ENCODE measurements at places on chromosomes 1 and 21.

GRCh38 chr1:236253918-236254637 lies 27.7 kb downstream of the ERO1B start:
- no peak for DNase-seq

DNA sequence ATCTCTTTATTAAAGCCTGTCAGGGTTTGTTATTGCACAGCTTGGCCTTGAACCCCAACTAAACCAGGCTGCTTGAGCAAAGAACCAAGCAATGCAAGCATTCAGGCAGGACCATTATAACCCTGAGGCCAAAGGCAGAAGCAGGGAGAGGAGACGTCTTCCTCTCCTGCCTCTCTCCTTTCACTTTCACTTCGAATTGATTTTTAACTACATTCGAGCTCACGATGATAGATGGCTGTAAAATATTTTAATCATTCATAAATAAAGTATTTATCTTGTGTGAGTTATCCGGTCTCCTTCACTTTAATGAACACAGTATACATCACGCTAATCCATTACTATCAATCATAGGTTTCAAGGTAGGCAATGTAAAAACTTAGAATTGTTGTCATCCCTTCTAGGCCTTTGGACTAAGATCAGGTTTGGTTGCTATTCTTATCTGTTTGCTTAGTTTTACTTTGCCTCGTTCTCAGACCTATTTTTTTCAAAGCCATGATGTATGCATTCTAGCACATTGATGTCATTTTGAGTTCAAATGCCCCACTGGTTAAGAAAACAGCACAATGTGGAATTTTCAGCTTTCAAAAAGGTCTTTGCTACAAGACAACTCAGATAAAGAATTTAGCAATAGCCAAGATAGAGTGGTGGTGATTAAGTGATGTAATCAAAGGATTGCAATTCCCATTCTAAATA lies 480.2 kb upstream of the RUNX1 start:
- no peak for DNase-seq

- no peak for DNase-seq
Observed at GRCh38 chr1:240338837-240339236, 247.2 kb downstream of the FMN2 start.

GRCh38 chr21:23542097-23542496 lies 2065.2 kb downstream of the MRPL39 start:
- DNase-seq: no peak

DNA sequence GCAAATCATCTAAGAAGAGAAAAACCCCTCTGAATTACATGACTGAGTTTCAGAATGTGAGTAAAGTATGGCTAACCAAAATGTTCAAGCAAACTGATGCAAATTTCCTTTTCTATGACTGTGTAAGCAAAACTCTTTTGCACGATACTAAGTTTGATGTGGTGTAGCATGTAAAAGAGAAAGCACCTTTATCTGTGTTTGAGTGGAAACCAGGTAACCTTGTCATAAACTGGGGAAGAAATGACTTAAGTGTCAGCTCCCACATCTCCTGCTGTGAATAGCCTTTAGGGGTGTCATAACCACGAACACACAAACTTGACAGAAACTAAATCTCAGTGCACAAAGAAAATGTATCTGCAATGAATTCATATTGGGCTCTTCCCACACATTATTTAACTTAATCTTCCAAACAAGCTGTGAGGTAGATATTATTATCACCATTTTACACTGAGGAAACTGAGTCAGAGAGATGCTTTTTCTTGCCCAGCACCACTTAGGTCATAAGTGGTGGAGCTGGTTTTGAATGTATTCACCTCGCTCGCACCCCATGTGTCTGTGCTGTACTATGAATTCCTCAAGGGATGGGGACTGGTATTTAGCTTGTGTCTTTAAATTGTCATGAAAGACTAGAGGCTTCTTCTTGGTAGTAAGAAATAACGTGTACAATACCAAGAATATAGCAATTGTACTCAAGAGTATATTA lies 32.9 kb upstream of the IL12RB2 start:
- no peak for DNase-seq

DNA sequence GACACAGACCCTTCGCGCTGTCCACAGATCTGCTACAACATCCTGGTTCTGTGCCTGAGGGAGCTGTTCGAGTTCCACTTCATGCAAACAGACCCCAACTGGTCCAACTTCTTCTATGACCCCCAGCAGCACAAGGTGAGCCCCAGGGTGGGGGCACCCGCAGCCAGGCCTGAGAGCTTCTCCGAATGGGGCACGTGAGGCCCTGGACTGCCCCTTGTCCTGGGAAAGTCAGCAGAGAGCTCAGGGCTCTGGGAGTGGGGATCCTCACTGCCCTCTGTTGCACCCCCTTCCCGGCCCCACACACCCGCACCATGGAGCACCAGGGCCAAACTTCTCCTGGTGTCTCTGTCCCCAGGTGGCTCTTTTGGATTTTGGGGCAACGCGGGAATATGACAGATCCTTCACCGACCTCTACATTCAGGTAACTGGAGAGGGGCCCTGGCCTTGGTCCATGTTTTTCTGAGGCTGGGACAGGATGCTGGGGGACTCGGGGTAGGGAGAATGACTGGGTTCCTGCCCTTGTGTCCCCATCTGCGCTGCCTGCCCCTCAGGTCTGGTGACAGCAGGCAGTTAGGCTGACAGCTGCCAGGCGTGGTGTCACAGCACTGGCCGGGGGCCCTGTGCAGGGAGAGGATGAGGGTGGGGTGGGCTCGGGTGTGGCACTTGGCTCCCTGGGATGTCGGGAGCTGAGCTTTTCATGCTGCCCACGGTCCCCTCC lies 44.6 kb downstream of the COQ8A start:
- DNase-seq: no peak

GRCh38 chr1:234958066-234958705 lies 170.5 kb downstream of the TOMM20 start:
- DNase-seq: no peak

GRCh38 chr1:227002531-227003049 lies 62.5 kb downstream of the COQ8A start:
- DNase-seq: no peak

GRCh38 chr1:98325646-98326440 lies 335.7 kb upstream of the SNX7 start:
- no peak for DNase-seq

DNA sequence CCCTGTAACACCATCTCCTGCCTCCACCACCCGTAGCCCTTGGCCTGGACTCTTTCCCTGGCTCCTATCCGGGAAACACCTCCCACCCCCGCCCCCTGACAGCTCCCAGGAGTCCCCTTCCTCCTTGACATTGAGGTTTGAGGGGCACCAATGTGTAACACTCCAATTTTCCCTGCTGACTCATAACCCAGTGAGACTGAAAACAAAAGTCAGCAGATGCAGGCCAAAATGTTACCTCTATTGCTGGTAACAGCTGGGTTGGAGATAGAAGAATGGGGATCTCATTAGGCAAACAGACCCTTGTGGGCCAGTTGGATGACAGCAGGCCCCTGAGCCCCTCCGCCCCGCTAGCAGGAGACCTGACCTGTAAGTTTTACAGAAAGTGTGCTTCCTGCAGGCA lies 237.2 kb downstream of the KAZN start:
- DNase-seq: no peak

DNA sequence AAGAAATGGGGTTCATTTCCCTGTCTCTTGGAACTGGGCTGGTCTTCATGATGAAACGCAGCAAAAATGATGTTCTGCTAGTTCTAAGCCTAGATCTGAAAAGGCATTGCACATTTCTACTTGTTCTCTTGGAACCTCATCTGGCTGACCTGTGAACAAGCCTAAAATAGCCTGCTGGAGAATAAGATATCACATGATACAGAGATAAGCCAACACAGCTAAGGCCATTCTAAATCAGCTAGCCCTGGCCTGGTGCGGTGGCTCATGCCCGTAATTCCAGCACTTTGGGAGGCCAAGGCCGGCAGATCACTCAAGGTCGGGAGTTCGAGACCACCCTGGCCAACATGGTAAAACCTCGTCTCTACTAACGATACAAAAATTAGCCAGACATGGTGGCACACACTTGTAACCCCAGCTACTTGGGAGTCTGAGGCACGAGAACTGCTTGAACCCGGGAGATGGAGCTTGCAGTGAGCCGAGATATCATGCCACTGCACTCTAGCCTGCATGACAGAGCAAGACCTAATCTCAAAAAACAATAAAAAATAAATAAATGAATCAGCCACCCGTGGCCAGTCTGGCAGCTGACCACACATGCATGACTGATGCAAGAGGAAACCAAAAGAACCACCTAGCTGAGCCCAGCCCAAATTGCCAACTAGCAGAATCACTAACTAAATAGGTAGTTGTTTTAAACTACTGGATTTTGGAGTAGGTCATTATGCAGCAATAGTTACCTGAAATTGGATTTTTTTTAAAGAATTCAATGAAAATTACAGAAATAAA lies 18.0 kb downstream of the CD244 start:
- DNase-seq: no peak

DNA sequence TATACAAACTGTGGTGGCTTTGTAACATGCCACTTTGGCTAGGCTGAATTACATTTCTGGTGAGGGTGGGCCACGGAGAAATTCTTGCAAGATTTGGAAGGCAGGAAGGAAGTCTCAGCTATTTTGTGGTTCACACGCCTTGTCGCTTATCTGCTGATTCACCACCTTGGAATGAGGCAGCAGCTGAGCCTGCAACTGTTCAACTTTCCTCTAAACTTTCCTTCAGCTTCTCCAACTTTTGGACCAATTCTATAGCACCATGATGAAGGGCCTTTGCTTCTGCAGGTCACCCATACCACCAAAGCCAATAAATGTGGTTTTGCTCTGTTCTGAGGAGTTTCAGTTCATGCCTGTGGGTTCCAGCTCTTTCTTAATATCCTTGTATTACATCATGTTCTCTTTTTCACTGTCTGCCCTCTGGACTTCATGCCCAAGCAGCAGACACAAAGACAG lies 337.6 kb upstream of the SNX7 start:
- no peak for DNase-seq

DNA sequence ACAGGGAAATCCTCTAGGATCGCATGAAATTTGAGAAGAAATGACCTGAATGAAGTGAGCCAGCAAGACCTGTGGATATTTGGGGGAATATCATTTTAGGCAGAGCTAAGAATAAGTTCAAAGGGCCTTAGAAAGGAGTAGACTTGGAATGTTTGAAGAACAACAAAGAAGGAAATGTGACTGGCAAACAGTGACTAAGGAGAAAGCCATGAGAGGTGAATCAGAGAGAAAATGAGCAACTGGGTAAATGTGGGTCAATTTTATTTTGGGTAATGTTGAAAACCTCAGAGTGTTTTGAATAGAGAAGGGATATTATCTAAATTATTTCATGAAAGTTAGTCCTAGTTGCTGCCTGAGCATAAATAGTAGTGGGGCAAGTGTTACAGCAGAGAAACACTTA lies 672.8 kb downstream of the LMO4 start:
- DNase-seq: no peak

- DNase-seq: no peak
Observed at GRCh38 chr1:228307218-228308023, 99.2 kb downstream of the TRIM11 start.

DNA sequence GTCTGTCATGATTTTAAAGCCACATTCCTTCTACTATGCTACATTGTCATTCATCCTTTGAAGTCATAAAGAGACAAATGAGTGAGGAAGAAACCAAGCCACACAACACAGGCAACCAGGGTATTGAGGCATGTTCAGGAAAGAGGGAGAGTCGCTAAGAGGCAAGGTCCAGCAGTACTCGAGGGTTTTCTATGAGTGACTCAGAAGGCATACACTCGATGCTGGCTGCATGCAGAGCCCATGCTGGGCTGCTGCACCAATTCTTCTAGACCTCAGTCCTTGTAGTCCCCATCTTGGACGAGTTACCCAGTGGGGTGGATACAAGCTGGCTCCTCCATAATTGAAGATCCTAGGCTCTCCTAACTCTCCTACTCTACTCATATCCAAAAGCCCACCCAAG lies 57.6 kb downstream of the OLFML2B start:
- DNase-seq: no peak

DNA sequence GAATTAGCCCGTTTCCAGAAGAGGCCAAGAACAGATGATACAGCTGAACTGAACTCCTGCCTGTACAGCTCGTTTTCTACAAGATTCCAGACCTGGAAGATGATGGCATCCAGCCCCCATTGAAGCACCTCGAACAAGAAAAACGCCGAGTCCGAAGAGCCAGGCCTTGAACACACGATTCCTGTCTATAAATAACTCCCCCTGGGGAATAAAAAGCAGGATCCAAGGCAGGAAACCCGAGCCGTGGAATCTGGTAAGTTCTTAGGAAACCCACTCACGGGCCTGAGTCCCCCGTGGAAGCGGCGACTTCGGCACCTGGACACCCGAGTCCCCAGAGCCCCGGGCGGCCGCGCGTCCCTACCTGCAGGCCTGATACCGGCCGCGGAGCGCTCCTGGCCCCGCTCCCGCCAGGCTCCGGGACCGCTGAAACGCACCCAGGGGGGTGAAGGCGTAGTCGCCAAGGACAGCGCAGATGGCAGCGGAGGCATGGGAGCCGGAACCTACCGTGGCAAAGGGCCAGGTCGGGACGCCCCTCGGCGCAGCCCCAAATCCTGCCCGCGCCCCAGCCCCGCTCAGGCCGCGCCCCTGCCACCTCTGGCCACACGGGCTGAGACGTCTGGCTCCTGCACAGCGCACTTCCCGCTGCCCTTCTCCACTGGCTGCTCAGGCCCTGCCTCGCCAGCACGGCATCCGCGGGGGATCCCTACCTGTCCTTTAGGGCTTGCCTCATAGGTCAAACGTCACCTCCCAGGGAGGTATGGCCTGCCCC lies 14.0 kb upstream of the HLCS start:
- DNase-seq: no peak

DNA sequence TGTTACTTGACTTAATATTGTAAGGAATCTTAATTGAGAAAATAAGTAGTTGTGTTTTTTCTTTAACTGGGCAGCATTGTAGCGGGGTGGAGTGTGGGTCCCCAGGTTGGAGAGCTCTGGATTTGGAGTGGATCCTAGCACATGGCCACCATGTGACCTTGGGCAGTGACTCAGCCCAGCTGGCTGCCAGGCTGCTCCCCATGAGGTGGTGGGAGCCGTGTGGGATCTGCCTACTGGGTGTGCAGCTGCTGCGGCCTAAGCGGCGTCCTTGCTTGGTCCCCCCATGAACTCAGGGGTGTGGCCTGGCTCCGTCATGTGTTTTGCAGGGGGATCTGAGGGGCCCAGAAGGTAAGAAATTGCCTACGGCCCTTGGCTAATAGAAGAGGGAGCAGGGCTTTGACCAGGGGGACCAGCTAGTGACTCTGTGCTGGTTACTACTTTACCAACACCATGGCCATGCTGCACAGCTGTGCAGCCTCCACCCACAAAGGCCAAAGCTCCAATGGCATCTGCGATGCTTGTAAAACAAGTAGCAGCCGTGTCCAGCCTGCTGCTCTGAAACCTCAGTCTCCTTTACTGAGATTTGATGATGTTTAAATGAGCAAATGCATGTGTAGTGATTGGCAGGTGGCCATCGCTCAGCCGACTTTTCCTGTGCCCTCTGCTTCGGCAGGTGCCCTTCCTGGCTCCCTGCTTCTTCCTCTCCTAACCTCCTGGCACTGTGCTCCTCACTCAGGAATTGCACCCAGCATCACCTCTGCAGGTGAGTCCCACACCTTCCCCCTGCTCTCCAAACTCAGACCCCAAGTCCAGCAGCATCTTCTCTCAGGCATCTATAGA lies 68.3 kb downstream of the ADARB1 start:
- no peak for DNase-seq

- no peak for DNase-seq
Observed at GRCh38 chr21:42633858-42634257, 19.6 kb upstream of the PDE9A start.

GRCh38 chr1:232784794-232785193 lies 20.4 kb upstream of the MAP10 start:
- no peak for DNase-seq

Measured in 8988T (cell line).